Stimulated activated CD4-positive, alpha-beta T cell treated with anti-CD3 and anti-CD28 coated beads, Interleukin-1b, Interleukin-23, amount 100 ng/mL, for 1 hour (primary cell): ENCODE measurements at places on chromosomes 13 and 19.

DNA sequence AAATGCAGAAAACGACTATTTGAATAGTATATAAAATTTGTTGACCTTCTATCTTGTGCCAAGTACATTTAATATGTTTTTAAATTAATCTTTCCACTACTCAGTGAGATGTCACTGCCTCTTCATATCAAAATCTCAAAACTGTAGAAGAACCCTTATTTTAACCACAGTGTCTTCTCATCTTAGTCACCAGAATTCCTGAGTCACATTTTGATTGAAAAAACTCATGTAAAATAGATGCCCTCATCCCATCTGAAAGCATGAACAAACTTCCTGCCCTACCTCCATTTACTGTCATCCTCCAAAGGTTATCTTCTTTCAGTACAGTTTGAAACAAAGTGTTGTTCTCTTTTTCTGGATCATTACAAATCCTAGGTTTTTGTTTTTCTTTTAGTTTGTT lies 1215.4 kb downstream of the PCDH9 start:
- no peak for DNase-seq

DNA sequence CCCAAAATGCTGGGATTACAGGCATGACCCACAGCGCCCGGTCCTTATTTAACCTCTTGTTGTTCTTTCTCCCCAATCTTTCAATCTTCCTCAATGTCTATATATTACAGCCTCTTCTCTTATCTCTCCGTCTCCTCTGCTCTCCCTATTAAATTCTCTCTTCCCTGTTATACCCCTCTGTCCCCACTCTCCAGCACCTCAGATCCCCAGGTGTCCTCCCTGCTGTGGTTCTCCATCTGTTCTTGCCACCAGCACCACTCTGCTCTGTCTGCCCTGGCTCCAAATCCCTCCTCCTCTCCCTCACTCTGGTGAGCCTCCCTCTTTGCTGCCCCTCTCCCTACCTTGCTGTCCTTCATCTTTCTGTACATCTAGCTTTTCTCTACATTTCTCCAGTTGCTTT lies 1.1 kb downstream of the ZNF600 start:
- no peak for DNase-seq

DNA sequence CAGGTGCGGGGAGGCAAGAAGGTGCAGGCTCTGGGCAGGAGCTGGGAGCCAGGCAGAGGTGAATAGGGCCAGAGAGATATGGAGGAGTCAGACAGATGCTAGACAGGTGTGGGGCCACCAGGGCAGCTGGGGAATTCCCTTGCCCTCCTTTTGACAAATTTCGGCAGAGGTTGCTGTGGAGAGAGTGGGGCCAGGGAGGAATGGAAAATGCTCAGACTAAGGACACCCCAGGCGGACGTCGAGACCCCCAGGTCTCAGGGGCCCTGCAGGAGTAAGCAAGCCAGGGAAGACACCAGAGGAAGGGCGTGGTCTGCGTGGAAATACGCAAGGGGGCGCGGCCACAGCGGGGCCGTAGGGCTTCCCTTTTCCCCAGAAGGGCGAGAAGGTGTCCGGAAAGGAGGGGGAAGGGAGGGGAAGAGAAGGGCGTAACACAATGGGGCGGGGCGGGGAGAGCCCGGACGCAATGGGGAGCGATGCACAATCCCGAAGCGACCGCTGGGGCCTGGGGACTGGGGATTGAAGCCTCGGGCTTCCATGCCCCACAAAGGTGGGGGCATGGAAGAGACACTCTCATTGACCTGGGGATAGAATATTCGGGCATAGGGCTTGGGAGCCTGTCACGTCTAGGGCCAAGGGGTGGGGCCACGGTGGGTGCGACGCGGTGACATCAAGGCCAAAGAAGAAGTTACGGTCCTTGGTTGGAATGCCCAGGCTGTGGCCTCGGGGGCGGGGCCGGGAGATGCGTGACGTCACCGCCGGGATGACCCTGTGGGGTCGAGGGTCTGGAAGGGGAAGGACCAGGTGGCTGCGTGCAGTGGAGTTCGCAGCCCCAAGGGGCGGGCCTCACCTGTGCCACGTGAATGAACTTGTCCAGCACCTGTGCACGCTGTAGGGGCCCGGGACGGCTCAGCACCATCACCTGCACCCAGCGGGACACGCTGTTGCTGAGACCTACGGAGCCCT lies 8.2 kb downstream of the RASGRP4 start:
- DNase-seq: no peak

DNA sequence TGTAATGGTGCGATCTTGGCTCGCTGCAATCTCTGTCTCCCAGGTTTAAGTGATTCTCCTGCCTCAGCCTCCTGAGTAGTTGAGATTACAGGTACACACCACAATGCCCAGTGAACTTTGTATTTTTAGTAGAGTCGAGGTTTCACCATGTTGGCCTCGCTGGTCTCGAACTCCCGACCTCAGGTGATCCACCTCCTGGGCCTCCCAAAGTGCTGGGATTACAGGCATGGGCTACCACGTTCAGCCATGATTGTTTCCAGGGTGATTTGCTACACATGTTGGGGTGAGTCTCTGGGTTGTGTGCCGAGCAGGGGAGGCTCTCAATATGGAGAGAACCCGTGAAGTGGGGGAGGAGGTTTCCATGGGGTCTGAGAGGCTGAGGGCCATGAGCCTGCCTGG lies 24.8 kb upstream of the CEACAM21 start:
- DNase-seq: no peak
